Hippocampal formation (tissue), 2 donors: ENCODE measurements at places on chromosomes 7 and 10.

GRCh38 chr7:348962-349743 lies 59.2 kb downstream of the FOXL3 start:
- no peak for DNase-seq

- no peak for DNase-seq
These were observed 116.2 kb downstream of the LSMEM1 start for GRCh38 chr7:112596981-112597380.

GRCh38 chr7:129482781-129483180 lies 19.6 kb upstream of the SMKR1 start:
- DNase-seq: no peak

GRCh38 chr10:11798845-11799735 lies 24.1 kb upstream of the PROSER2 start:
- DNase-seq: no peak

- DNase-seq: no peak
These were observed 335.7 kb downstream of the PHTF2 start for GRCh38 chr7:78134256-78134655.

GRCh38 chr10:73469579-73469978 lies 26.2 kb downstream of the PPP3CB start:
- no peak for DNase-seq

DNA sequence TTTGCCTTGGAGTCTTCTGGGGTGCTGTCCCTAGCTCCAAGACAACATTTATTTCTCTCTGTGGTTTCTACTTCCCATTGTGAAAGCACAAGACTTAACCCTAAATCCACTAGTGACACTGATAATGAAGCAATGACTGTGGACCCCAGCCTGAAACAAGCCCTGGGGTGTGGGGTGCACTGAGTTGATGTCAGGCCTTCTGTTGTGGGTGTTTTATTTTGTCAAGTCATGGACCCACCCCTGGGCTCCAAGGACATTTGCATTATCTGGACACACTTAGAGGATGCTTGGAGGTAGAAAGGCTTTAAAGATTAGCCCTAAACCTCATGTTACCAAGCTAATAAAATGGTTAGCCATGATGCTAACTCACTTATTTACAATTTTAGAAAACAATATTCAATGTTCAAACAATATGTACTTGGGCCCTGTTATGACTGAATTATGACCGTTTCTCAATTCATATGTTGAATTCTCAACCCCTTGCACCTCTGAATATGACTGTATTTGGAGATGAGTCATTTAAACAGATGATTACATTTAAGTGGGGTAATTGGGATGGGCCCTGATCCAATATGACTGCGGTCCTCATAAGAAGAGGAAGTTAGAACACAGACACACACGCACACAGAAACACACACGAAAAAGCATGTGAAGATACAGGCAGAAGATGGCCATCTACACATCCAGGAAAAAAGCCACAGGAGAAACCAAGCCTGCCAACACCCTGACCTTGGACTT lies 137.2 kb upstream of the IGFBP3 start:
- no peak for DNase-seq

DNA sequence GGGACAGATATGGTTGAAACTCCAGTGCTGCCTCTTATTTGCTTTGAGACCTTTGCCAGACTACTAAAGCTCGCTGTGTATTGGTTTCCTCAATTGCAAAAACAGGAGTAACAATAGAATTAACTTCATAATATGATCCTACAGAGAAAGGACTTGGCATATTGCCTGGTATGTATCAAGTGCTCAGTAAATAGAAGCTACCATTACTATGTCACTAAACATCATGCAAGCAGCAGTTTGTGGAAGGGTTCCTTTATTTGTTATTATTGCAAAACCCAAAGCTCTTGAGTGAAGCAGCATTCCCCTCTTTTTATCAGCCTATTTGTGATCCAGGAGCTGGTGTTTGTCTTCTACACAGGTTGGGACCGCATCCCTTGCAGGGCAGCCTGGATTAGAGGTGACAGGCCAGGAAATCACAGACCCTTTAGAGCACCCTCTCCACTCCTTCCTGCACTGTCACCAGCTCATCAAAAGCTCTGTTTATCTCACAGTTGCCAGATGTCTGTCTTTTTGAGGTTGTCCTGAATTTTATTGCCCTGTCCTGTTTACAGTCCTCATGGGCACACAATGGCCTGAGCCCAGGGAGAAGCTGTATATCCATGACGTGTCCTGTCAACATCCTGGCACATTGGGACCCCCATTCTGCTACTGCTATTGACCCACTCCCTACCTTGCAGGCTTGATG lies 121.5 kb downstream of the SNX10 start:
- no peak for DNase-seq

DNA sequence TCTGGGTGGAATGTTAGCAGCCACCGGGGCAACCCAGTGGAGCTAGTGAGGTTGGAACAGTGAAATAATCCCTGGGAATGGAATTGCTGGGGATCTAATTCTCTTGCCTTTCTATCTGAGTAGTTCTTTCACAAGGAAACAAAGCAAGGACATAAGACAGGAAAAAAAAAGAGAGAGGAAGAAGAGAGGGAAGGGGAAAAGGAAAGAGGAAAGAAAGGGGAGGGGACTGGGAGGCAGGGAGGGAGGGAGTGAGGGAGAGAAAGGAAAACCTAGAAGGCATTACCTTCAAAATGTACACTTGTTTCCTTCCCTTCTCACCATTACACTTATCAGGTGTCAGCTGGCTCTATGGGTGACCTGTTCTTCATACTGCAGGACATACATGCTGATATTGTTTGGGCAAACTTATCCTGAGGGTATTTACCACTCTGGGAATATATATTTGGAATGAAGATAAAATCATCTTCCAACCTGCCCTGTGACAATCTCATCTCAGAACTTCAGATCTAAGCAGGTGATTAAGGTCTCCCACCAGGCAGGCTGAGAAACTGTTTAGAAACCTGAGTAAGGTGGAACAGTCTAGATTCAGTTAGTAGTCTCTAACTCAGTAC lies 50.0 kb upstream of the KCNIP2 start:
- no peak for DNase-seq

- DNase-seq: no peak
These were observed 1.6 kb downstream of the RASSF4 start for GRCh38 chr10:44961230-44961571.

DNA sequence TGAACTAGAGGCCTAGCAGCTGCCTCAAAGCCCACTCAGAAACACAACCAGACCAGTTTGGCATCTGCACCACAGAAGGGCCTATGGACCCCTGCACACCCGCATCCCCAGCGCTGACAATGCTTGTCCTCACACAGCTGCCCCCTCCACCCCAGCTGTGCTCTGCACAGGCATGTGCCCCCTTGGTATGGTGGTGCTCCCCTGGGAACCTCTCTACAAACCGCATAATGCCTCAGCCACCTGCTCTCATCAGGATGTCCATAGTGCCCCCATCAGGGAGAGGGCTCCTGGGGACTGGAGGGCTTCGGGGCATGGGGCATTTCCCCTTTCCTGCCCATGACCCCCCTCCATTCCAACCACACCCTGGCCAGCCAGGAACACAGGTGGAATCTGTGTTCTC lies 347.5 kb downstream of the GRID1 start:
- no peak for DNase-seq

- no peak for DNase-seq
These were observed 5.7 kb upstream of the DYNC1I1 start for GRCh38 chr7:95766657-95767056.

- no peak for DNase-seq
These were observed 10.4 kb upstream of the ZNF22 start for GRCh38 chr10:44990302-44990655.
